ENCODE measurements at places on chromosomes 5 and 9.

GRCh38 chr9:2243666-2244555 is 228.8 kb downstream of the SMARCA2 start:
- no peak for DNase-seq

- DNase-seq = no peak
Measured at GRCh38 chr5:163574472-163575440, 69.3 kb downstream of the MAT2B start.

- DNase-seq = no peak
Measured at GRCh38 chr9:93252781-93253530, 69.0 kb downstream of the WNK2 start.

GRCh38 chr9:92353051-92353450 is 27.3 kb downstream of the CENPP start:
- DNase-seq = no peak

DNA sequence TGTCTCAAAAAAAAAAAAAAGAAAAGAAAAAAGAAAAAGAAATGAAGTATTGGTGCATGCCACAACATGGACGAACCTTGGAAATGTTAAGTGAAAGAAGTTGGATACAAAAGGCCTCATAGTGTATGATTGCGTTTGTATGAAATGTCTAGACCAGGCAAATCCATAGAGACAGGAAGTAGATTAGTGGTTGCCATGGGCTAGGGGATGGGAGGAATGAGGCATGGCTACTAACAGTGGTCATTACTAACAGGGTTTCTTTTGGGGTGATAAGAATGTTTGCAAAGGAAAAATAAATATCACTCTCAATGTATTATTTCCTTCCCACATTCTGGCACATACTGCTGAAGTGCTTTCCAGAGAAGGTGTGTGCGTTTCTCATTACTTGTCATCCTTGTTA is 44.1 kb downstream of the UGCG start:
- no peak for DNase-seq

Measured in H1 (cell line).